ENCODE measurements at places on chromosomes 12 and 14. TPM values are rescaled to one million over a fixed set of nuclear protein-coding genes. Genes with fewer than 3 reads are reported as not detected.
A peak's percentile ranks its signal among the peaks of the same experiment; 100 is the strongest.

The KLRC3 gene
- not detected for total RNA-seq

The NR1H4 gene
- not detected for total RNA-seq

The PTPN21 gene
- 10.5 TPM for total RNA-seq

The MYF5 gene
- 9.3 TPM for total RNA-seq

The MUCL1 gene
- not detected for total RNA-seq

- no peak overlapping the region for H3K27ac ChIP-seq
- H3K4me3 ChIP-seq: no peak overlapping the region
- no peaks in the 10 kb centered on the region for H3K36me3 ChIP-seq
- no peak for DNase-seq
Observed at GRCh38 chr12:88299567-88300101, 157.5 kb downstream of the TMTC3 start.

- no peak overlapping the region for H3K4me3 ChIP-seq
- H3K27me3 ChIP-seq: no peaks in the 10 kb centered on the region
- H3K36me3 ChIP-seq: peaks cover 7% of the 10 kb centered on the region
- peaks cover 4% of the 10 kb centered on the region for H3K4me1 ChIP-seq
Observed at GRCh38 chr14:68888883-68889282, 90.2 kb downstream of the ACTN1 start.

DNA sequence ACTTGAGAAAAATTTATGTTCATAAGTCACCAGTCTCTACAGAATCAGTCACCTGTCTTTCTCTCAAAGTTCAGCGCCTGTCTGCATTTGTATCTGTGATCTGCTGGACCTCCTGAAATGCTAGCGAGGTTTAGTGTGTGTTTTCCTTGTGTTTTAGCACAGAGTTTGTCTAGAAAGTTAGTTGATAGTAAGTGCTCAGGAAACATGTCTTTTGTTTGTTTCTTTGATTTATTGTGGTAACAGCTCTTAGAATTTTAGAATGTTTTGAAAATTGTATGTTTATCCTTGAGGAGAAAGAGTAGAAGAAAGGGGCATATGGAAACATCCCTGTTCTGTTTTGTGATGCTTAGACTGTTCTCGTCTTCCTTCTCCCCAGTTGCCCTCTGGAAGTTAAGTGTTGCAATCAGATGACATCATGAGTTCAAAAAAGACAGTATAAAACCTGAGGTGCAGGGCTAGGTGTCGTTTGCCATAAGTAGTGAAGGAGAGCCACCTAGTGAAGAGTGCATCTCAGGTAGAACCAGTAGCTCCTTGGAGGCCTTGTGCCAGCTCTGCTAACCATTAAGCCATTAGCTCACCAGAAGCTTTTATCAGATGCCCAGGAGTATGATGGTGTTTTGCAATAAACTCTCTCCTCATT is 44.8 kb downstream of the FBXW8 start:
- H3K4me1 ChIP-seq: peaks cover 6% of the 10 kb centered on the region
- H3K4me3 ChIP-seq: no peak overlapping the region
- no peaks in the 10 kb centered on the region for H3K27me3 ChIP-seq
- H3K36me3 ChIP-seq: no peaks in the 10 kb centered on the region
- no peak overlapping the region for H3K27ac ChIP-seq

DNA sequence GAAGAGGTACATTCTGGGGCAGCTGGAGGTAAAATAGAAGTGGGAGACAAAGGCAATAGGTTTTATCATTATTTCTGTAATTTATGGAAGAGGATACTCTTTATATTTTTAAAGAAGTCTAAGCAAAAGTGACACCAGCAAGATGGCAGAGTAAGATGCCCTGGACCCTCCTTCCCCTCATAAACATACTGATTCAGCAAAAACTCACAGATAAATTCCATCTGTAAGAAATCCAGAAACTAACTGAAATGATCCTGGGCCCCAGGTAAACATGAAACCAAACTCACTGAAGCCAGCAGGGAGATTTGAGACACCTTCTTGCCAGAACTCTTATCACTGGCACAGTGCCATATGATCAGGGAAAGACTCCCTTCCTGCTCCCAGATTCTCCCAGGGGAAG is 79.9 kb downstream of the GCH1 start:
- H3K4me3 ChIP-seq: no peak overlapping the region
- H3K27me3 ChIP-seq: no peaks in the 10 kb centered on the region
- H3K27ac ChIP-seq: no peak overlapping the region
- no peak for DNase-seq
- H3K36me3 ChIP-seq: no peaks in the 10 kb centered on the region
- no peaks in the 10 kb centered on the region for H3K4me1 ChIP-seq

- DNase-seq: no peak
- no peaks in the 10 kb centered on the region for H3K36me3 ChIP-seq
- no peaks in the 10 kb centered on the region for H3K4me1 ChIP-seq
- H3K27ac ChIP-seq: no peak overlapping the region
- H3K27me3 ChIP-seq: no peaks in the 10 kb centered on the region
Observed at GRCh38 chr14:22781301-22781991, 15.0 kb downstream of the OXA1L start.

DNA sequence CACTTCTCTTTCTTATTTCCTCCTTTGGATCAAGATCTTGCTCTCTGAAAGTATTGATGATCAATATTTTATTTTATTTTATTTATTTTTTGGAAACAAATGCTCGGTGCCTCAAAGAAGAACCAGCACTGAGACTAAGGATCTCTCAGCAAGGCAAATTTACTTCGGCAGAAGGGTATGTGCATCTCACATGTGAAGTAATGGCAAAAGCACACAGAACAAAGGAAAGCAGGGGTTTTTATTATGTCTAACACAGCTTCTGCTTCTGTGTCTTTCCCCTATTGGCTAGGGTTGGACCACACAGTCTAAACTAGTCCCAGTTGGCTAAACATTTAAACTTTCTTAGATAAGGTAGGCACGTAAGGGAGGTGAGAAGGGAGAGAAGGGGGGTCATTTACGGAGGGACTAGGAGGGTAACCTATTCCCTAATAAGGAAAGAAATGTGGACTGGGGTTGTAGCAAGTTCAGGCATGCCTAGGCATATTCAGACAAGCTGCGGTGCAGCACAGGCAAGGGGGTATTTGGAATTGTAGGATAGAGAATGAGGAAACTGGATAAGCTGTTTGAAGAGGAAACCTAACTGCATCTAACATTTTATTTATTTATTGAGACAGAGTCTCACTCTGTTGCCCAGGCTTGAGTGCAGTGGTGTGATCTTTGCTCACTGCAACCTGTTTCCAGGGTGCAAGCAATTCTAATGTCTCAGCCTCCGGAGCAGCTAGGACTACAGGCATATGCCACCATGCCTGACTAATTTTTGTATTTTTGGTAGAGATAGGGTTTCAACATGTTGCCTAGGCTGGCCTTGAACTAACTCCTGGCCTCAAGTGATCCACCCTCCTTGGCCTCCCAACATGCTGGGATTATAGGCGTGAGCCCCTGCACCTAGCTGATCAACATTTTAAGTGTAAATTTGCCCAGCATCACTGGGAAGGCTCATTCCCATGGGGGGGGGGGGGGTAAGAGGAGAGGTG is 90.0 kb upstream of the EIF5 start:
- H3K27ac ChIP-seq: no peak overlapping the region
- no peak for DNase-seq
- peaks cover 3% of the 10 kb centered on the region for H3K27me3 ChIP-seq
- H3K36me3 ChIP-seq: no peaks in the 10 kb centered on the region

GRCh38 chr14:95125221-95125620 is 32.1 kb downstream of the DICER1 start:
- no peaks in the 10 kb centered on the region for H3K27me3 ChIP-seq
- H3K36me3 ChIP-seq: peaks cover 4% of the 10 kb centered on the region
- peak overlapping the region; percentile 88 for H3K27ac ChIP-seq
- H3K4me1 ChIP-seq: peaks cover 29% of the 10 kb centered on the region

- no peak for DNase-seq
- no peak overlapping the region for H3K4me3 ChIP-seq
- H3K36me3 ChIP-seq: no peaks in the 10 kb centered on the region
Observed at GRCh38 chr14:50599700-50600444, 39.9 kb downstream of the ATL1 start.

DNA sequence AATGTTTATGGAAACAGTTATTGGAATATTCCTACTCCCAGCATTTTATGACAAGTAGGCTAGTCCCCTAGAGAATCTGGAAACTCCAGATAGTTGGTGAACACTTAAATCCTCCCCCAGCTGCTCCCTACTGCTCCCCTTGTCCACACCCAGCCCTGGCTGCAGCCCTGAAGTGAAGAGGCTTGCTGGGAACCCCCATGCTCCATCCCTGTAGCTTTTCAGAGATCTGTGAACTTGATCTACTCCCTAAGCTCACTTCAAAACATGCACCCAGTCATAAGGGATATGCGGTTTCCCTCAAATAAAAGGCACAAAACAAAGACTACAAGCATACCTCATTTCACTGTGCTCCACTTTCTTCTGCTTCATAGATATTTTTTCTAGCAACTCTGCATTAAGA is 33.2 kb downstream of the EGLN3 start:
- no peak for DNase-seq
- peaks cover 17% of the 10 kb centered on the region for H3K4me1 ChIP-seq
- H3K27ac ChIP-seq: no peak overlapping the region
- H3K4me3 ChIP-seq: no peak overlapping the region
- no peaks in the 10 kb centered on the region for H3K36me3 ChIP-seq

GRCh38 chr12:19130224-19131024 is 891 bp downstream of the PLEKHA5 start:
- H3K27ac ChIP-seq: peak overlapping the region; percentile 67
- no peaks in the 10 kb centered on the region for H3K4me1 ChIP-seq
- no peaks in the 10 kb centered on the region for H3K36me3 ChIP-seq
- H3K4me3 ChIP-seq: peak overlapping the region; percentile 66
- peak; percentile 3 for DNase-seq
- no peaks in the 10 kb centered on the region for H3K27me3 ChIP-seq

- no peak overlapping the region for H3K4me3 ChIP-seq
- no peaks in the 10 kb centered on the region for H3K4me1 ChIP-seq
- H3K27me3 ChIP-seq: no peaks in the 10 kb centered on the region
- no peak for DNase-seq
Observed at GRCh38 chr12:1858456-1858855, 38.1 kb downstream of the LRTM2 start.

- H3K36me3 ChIP-seq: peaks cover 21% of the 10 kb centered on the region
- no peak overlapping the region for H3K27ac ChIP-seq
- H3K4me1 ChIP-seq: no peaks in the 10 kb centered on the region
- no peak for DNase-seq
- H3K27me3 ChIP-seq: no peaks in the 10 kb centered on the region
Observed at GRCh38 chr12:81174664-81175063, 96.8 kb downstream of the ACSS3 start.
